Activated CD8-positive, alpha-beta memory T cell treated with anti-CD3 and anti-CD28 coated beads, Interleukin-2, amount 50 U/mL, for 4 hours (primary cell): ENCODE measurements at places on chromosomes 1 and 21.

- DNase-seq = no peak
Measured at GRCh38 chr1:115211071-115211745, 121.9 kb upstream of the TSPAN2 start.

- no peak for DNase-seq
Measured at GRCh38 chr21:35508139-35508888, 459.2 kb upstream of the RUNX1 start.

DNA sequence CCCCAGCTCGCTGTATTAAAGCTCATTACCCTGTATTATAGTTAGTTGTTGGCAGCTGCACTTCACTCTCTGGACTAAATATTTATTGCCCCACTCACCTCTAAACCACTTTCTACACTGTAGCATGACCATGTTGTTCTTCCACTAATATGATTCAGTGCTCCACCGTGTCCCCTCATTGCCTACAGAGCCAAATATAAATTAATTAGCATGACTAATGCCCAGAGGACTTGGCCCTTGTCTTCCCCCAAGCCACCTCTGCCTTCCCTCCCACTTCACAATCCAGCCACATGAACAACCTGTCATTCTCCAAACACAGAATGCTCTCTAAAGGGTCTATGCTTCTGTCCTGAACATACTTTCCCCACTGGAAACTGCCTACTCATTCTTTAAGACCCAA, 276.5 kb downstream of the PLPP3 start:
- no peak for DNase-seq

DNA sequence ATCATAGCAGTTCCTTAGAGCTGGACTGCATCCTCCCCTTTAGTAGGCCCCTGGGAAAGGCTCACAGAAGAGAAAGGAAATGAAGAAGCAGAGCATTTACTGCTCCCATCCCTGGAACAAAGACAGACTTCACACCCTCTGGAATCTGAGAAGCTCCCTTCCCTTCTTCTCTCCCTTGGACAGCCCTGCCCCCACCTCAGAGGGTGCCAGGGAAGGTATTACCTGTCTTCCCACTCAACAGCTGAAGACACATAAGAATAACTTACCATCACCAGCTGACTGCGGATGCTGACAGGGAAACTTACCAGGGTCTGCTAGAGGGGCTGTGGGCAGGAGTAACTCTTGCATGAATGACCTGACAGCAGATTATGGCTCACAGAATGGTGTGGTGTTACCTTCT, 14.1 kb upstream of the FAAH start:
- no peak for DNase-seq

DNA sequence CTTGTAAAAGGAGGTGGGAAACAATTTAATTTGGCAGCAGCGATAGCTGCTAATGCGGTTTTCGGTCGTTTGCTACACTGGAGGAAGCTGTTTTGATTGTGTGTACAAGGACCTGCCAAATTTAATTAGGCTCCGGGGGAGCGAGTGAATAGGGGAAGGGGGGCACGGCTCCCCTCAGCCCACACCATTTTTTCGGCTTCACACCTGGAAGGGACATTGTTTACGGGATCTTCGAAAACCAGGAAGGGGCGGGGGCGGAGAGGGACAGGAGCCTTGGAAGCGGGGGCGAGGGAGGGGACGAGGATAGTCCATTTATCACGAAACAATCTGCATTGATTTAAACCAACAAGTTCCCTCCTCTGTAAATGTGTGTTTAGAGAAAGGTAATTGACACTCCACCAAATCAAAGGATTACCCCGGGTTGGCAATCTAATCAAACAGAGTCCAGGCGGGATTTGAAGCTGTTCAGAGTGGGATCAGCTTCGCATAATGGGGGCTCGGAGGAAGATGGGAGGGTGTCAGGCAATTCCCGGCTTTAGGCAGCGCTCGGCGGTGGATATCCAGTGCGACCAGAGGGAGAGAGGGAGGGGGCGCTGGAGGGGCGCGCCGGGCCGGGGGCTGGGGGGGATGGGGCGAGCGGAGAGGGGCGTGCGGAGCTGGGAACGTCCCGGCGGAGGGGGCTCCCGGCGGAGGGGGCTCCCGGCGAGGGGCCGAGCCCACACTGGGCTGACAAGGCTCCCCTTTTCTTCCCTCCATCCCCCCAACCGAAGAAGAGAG, 9.8 kb downstream of the PAX7 start:
- no peak for DNase-seq
